ENCODE measurements at places on chromosomes 12 and 14.
A peak's percentile ranks its signal among the peaks of the same experiment; 100 is the strongest.

DNA sequence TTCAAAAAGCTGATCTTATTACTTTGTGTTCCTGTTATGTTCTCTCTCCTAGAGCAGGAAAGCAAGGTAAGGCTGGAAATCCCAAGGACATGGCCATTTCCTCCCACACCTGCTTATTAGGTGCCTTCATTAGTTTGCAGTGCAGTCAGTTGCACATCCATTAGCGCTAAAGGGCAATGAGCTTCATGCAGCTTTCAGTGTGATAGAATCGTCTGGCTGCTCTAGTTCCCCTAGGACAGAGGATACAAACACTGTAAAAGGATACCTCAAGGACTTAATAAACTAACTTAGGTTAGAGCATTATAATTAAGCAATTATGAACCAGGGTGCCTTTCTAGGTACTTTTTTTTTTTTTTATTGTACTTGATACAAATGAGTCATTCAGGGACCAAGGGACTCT is 21.1 kb downstream of the TMEM117 start:
- DNase-seq, result no peak

DNA sequence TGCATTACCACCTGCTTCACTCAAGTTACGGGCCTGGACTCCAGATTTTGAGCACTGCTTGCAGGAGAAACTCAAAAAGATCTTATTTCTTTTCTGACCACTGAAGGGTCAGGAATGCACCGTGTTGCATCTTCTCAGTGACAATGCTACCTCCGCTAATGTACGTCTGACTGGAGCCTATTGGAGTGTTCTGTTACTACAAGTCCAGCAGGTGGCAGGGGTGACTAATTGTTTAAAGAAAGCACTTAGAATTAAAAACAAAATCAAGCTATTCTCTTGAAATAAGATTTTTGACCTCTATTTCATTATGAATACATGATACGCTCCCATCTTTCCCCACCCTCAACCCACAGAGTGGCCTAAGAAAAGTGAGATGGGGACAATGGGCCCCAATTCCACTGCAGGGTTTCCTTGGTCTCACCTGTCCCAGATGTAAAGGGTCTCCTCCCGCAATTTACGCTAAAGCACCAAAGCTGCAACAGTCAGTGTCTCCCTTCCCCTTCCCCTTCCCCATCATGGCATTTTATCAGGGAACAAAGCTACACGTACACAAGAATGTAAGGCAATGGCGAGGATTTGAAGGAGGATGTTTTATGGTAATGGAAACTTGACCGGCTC is 2.2 kb downstream of the TBPL2 start:
- no peak for DNase-seq

GRCh38 chr14:94922595-94923239 is 152.8 kb upstream of the GSC start:
- DNase-seq, result no peak

- DNase-seq, result no peak
Observed at GRCh38 chr14:105326891-105327694, 12.5 kb downstream of the PACS2 start.

- DNase-seq, result no peak
Observed at GRCh38 chr12:1607940-1608712, 13.7 kb upstream of the FBXL14 start.

DNA sequence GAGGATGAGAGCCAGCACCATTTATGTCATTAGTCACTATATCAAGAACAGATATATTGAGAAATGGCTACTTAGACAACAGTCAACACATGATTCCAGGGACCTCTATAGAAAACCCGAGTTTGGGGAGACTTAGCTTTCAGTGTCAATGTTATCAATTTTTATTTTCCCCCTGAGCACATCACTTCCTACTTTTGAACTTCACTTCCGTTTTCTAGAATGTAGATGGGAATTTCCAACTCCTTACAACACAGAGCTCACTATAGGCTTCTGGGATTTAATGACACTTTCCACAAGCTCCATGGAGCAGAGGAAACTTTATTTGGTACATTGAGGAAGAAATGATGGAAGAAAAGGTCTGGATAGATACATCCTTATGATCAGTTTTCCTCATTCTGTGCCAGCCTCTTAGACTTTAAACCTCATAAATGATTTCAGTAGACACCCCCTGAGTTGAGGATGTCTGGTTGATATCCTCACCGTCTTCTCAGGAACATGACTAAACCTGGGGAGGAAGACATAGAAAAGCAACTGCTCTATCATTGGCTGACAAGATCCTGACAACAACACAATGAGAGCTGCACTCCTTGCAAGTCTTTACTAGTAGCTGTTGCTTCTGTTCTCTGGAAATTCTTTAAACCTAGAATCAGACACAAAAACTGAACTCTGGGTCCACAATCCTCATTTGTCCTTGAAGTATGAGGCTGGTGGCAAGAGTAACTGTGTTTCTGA is 449.4 kb upstream of the OR4E1 start:
- no peak for DNase-seq

DNA sequence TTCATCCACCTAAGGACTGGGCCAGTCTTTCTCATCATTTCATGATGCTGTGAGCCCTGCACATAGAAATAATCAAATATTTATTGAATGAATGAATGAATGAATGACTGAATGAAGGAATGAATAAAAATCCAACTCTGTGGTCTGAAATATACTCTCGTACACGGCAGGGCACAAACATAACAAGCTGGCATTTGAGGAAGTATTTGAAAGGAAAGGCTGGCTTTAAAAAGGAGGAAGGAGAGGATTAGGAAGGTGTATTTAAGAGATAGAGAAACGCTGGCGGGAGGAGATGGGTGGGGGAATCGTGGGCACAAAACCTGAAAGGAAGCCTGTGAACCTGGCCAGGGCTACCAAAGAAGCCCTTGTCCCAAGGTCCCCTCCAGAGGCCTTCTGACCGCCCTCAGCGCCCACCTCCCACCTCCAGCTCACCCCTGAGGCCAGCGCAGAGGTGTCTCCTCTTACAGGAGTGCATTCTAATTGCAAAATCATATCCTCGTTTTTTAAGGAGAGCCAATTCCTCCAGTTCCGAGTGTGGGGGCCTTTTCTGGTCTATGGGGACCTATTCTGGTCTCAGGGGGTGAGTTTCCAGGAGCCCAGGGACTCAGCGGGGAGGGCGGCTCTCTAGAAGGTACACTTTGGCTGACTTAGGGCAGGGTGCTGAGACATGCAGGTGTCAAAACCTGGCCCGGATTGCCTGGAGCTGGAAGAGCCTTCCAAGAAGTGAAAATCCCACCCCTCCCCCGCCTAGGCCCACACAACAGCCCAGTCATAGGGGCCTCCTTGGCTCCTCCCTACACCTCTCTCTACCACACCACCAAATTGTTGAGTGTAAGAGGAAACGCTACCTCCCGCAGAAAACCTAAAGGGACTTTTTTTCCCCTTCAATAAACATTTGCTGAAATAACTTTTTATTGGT is 8.7 kb upstream of the JDP2 start:
- DNase-seq, result peak; percentile 61

DNA sequence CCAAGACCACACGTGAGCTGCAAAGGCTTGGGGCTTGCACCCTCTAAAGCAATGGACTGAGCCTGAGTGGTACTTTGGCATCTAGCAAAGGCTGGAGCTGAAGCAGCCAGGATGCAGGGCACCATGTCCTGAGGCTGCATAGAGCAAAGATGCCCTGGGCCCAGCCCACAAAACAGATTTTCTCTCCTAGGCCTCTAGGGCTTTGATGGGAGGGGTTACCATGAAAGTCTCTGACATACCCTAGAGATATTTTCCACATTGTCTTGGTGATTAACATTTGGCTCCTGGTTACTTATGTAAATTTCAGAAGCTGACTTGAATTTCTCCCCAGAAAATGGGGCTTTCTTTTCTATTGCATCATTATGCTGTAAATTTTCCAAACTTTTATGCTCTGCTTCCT is 438.3 kb downstream of the SLC16A7 start:
- no peak for DNase-seq

DNA sequence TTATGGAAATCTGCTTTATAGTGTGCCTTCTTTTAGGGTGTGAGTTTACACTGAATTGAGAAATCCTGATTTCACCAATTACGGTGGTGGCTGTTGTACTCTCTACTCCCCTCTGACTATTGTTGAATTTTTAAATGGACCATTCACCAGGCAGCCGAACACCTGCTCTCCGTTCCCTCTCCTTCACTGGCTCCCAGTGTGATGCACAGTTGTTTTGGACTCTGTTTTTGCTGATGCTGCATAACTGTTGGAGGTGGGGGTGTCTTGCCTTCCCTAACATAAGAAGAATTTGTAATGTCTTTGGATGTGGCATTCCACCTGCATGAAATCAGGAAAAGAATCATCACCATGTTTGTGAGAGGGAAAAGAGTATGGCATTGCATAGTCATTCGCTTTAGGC is 341.2 kb downstream of the SNAPC1 start:
- DNase-seq, result no peak

DNA sequence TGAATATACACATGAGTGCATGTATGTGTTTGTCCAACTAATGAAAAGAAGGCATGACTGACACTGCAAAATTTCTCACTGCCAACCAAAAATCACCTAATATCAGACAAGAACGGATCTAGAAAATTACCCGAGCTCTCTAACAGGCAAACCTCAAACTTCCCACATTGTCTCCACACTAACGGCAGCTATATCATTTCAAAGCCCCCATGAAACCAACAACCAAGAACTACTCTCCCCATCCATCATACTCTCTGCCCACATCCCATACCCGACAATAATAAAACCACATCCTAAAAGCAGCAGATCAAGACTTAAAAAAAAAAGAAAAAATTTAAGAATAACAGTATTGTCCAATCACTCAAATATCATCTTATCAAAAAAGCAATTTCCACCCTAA is 227.1 kb downstream of the CEP128 start:
- no peak for DNase-seq

GRCh38 chr12:1502379-1502720 is 92.0 kb downstream of the FBXL14 start:
- DNase-seq, result no peak

DNA sequence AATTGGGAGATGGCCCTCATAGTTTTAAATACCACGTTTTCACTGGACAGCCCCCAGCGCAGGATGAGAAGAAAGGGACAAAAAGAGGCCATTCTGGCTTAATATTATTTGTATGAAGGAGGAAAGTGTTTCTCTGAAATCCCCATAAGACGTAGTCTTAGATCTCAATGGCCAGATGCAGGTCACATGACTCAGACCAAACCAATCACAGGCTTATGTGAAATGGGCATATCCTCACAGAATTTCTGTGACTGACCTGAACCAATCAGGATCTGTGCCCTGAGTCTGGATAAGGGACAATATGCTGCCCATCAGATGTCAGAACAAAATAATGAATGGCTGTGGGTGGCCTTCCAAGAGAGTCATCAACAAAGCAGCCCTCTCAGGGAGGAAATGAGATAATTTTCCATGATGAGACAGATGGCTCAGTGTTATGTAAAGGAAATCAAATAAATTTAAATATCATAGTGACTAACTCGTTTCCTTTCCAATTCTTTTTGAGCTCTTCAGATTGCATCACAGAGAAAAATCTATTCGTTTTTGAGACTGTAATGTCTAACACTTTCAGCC is 1009.5 kb upstream of the TMEM132C start:
- no peak for DNase-seq

GRCh38 chr12:97063292-97063935 is 156.4 kb downstream of the NEDD1 start:
- DNase-seq, result no peak

GRCh38 chr12:337039-337438 is 52.1 kb downstream of the KDM5A start:
- no peak for DNase-seq

GRCh38 chr12:82619644-82620043 is 67.1 kb upstream of the TMTC2 start:
- no peak for DNase-seq

GRCh38 chr12:121452340-121452984 is 52.5 kb downstream of the RNF34 start:
- no peak for DNase-seq

All from GM06990 (cell line).